ENCODE measurements at places on chromosomes 5 and 9.

- DNase-seq = no peak
Observed at GRCh38 chr5:74647096-74647495, 6.6 kb upstream of the ENC1 start.

DNA sequence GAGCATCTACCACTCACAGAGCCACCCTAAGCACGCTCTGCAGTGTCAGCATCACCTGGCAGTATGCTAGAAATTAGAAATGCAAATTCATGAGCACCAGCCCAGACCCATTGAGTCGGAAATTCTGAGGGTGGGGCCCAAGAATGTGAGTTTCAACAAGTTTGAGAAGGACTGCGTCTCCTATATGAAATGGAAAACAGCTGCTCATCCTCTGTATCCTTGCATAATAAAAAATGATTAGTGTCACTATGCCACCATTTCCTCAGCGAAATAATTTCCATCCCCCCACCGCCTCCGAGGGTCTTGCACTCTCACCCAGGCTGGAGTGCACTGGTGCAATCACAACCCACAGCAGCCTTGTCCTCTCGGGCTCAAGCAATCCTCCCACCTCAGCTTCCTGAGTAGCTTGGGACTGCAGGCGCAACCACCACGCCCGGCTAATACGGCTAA lies 1.3 kb upstream of the IQGAP2 start:
- peak; percentile 31 for DNase-seq

- no peak for DNase-seq
Observed at GRCh38 chr5:123807177-123807945, 295.4 kb downstream of the CSNK1G3 start.

DNA sequence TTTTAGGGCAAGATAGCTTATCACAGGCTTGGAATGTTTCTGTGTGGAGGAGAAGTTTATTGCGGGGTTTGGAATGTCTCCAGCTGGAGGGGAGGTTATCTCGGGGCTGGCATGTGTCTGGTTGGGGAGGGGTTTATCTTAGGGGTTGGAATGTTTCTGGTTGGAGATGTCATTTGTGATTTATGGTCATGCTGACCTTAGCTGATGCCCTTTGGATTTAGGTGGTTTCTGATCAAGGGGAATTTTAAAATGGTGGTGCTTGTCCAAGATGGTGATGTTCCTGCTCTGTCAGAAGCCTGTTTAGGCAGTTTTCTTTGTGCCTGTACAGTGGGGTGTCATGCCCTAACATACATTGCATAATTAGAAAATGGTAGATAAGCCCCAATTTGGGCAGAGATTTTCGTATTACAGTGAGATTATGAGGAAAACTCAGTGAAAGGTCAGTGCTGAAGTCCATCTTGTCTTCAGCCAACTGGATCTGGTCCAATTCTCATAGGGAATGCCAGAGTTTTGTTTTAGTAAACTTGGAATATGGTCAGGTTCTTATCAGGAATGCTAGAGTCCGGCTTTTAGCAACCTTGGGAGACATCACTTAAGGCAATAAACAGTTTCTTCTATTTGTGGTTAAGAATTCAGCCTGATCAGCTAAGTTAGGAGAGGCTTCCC lies 14.3 kb downstream of the CDK20 start:
- no peak for DNase-seq

- DNase-seq = no peak
Observed at GRCh38 chr9:120856700-120857099, 14.0 kb upstream of the PSMD5 start.

DNA sequence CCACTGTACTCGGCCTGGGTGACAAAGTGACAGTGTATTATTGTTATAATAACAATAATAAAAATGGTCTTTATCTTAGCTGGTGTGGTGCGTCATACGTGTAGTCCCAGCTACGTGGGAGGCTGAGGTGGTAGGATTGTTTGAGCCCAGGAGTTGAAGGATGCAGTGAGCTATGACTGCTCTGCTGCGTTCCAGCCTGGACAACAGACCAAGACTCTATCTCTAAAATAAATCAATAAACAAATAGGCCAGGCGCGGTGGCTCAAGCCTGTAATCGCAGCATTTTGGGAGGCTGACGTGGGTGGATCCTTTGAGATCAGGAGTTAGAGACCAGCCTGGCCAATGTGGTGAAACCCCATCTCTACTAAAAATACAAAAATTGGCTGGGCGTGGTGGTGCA lies 9.2 kb upstream of the DENND4C start:
- no peak for DNase-seq

GRCh38 chr5:523441-524222 lies 617 bp downstream of the SLC9A3 start:
- DNase-seq = no peak

DNA sequence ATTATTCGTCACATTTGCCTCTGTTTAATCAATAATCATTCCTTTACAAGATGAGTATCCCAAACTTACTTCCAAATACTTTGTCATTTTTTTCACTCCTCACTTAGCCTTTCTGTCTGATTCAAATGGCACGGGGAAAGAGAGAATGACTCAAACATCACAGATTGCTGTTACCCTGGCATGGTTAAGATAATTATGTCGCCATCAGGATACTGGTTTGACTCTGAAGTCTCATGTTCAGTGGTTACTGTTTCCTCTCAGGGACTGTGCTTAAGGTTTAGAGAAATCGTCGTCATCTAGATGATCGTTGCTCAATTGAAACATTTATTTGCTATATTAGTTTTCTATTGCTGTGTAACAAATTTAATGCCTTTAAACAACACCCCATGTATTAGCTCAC lies 45.2 kb upstream of the RAD23B start:
- DNase-seq = no peak

GRCh38 chr9:136519263-136520052 lies 26.4 kb downstream of the NOTCH1 start:
- DNase-seq = no peak

DNA sequence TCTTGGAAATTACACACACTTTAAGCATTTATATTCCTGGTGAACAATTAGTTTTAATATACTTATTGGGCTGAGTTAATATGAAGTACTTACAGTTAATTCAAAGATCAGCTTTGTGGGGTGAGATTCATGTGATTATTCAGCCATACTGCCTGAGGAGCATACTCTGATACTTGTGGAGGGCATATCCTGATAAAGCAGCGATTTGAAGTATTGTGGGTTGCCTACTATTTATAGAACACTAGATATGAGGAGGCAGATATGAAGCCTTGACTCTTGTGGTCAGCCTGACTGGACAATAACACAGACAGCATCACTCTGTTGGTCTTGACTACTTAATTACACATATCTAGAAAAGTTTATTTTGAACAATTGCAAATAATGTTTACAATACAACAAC lies 27.0 kb upstream of the AGGF1 start:
- DNase-seq = no peak

GRCh38 chr9:26415528-26415927 lies 477.1 kb downstream of the CAAP1 start:
- DNase-seq = no peak

DNA sequence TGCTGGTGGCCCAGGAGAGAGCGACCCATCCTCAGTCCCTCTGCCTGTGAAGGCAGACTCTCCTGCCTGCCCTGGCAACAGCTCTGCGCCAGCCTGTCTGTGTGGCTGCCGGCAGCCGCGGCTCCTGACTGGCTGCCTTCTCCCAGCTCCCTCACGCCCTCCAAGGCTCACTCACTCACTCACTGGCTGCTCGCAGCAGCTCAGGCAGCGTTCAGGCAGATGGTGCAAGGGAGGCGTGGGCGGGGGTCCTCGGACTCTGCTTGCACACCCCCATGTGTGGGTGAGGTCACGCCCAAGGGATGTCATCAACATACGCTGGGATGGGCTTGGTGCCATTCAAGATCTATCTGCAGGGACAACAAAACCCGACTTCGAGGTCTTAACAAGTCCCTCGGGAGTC lies 66.7 kb downstream of the DAB2IP start:
- DNase-seq = no peak

- DNase-seq = no peak
Observed at GRCh38 chr9:134489621-134490408, 151.8 kb upstream of the COL5A1 start.

- peak; percentile 33 for DNase-seq
Observed at GRCh38 chr9:16871336-16872151, 1.1 kb upstream of the BNC2 start.

DNA sequence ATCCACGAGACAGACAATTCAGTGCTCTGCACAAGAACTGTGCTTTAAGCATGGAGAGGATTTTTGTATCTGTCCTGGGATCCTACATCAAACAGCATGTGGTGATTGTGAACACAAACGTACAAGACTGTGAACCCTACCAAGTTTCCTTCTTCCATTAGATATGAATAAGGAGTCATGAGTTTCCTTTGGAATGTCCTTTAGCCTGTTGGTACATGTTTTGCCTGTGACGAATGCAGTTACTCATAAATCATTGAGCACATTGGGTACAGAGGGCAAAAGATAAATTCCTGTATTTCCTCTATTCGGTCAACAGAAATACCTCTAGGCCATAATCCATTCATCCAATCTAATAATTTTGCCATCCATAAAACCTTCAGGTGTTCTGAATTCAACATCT lies 61.5 kb downstream of the FXN start:
- DNase-seq = no peak

DNA sequence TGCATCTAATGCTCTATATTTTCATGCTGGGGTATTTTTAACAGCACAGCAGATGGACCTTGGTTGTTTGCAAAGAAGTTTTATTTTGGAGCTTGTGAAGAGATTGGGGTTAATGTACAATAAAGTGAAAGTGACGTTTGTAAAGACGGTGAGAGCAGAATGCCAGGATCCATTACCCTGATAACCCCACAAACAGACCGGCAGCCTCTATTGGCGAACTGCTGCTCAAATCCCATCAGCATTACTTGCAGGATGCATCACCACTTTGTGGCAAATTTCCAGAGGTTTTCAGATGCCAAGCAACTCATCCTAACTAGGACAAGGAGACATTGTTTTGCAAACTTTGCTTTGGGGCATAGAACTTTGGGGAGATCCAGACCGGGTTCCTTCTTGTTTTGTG lies 383.3 kb upstream of the ZNF462 start:
- DNase-seq = no peak

GRCh38 chr5:65840071-65840470 lies 86.3 kb upstream of the ERBIN start:
- no peak for DNase-seq

DNA sequence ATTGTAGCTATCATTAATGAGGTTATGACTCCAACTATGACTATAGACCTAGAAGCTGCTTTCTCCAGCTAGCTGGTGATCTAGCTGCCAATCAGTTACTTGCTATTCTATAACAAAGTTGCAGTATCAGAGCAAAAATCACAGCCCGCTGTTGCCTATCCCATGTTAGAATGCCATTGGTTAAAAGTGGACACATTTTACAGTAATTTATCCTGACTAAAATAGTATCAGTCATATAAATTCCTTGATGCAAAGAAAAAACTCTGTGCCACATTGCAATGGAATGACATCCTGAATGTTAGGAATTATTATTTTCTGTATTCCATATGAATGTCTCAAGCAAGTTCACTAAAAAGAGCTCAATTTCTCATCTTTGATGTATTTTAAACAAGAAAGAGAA lies 626.5 kb downstream of the PDE4D start:
- no peak for DNase-seq

GRCh38 chr5:36724467-36725332 lies 118.3 kb downstream of the SLC1A3 start:
- peak; percentile 83 for DNase-seq

DNA sequence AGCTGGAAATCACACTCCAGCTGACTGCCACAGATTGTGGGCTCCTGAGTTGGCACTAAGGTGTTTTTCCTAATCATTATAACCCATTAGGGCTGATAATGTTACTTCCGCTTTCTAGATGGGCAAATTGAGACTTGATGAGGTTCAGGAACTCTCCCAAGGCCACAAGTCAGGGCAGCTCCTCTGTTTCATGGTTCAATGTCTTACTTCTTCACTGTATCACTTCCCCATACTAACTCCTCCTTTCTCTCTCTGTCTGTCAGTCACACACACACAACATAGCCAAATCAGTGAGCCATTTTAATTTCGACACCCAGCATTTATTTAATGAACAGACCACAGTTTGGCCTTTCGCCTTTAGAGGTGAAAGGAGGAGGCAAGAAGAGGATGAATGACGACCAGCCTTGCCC lies 17.8 kb upstream of the TRAF1 start:
- DNase-seq = peak; percentile 79

DNA sequence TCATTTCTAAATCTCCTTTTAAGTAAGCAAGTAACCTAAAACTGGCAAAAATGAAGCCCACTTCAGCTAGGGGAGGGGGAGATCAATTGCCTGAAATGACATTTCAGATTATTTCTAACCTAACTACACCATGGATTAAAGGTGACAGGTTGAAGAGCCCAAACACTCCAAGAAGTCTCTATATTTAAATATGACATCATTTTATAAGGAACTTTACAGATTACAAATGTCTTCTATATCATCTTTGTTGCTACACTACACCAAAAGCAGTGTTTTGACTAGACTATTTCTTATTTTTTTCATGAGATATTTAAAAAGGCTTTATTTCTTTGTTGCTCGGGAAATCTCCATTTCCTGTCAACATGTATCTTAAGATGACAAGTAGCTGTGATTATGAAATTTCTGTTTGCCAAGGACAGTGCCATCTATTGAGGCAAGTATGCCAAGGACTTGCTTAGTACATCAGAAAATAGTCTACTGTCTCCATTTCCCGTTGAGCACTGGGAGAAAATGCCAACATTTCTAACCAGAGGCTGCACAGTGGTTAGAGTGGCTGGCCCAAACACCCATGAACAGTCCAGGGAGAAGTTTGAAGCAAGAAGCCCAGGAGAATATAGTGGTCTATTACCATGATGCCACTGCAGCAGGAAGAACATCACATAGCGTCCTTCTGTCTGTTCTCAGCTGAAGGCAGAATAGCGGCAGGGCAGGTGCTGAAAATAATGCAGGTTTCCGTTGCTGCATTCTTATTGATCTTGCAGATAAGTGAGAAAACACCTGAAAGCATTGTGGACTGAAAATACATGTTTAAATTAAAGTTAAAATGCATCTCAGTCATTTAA lies 93.4 kb upstream of the ITGA2 start:
- no peak for DNase-seq

DNA sequence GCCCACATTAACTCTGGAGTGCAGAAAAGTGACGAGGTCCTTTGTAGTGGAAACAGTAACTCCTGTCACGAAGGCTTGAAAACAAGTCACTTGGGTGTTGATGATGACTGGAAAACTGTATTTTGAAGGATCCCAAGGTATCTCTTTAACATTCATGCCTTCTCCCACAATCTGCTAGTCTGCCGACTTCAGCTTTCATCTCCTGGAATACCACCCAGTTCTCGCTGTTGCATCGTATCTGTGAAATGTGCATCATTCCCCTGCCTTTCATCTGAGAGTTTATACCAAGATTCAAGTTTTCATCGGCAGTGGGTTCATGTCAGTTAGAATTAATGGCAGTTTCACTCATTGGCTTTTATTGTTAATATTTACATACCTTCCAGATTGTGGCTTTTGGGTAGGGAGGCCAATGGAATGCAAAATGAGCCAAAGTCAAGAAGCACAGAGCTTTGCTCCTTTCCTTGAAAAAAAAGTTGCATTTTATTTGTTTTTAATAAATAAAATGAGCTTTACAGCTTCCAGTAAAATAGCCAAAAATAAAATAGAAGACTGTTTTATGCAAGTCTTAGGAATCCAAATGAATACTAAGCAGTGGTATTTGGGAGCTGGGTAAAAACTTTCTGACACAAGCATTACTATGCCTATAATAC lies 575.2 kb upstream of the WWC1 start:
- no peak for DNase-seq

GRCh38 chr5:154740957-154741356 lies 14.2 kb upstream of the LARP1 start:
- no peak for DNase-seq

Data from GM13977 (cell line).